ENCODE measurements at places on chromosomes 4 and X. TPM values are rescaled to one million over a fixed set of nuclear protein-coding genes. Genes with fewer than 3 reads are reported as not detected.
A peak's percentile ranks its signal among the peaks of the same experiment; 100 is the strongest.

- no peaks in the 10 kb centered on the region for H3K4me1 ChIP-seq
- no peaks in the 10 kb centered on the region for H3K27me3 ChIP-seq
Observed at GRCh38 chr4:110196871-110197528, 1.4 kb downstream of the ELOVL6 start.

DNA sequence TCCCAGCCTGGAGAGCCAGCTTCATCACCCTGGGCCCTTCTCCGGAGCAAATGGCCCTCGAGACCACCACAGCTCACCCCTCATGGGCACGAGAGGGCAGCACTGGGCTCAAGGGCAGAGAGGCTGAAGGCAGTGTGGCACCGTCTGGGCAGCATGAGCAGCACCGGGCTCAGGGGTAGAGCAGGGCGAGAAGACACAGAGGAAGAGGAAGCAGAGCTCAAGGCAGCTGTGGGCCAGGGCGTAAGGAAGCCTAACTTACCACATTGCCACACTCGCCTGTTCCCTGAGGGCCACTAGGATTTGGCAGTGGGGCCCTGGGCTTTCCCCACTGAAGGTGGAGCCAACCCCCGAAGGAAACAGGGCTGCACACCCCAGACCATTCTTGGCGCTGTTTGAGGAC, 15.5 kb downstream of the ZNF185 start:
- no peak overlapping the region for H3K4me3 ChIP-seq
- no peaks in the 10 kb centered on the region for H3K36me3 ChIP-seq
- H3K27me3 ChIP-seq: no peaks in the 10 kb centered on the region
- H3K27ac ChIP-seq: no peak overlapping the region

- DNase-seq: no peak
- peaks cover 58% of the 10 kb centered on the region for H3K4me1 ChIP-seq
- peak overlapping the region; percentile 89 for H3K27ac ChIP-seq
- no peak overlapping the region for H3K4me3 ChIP-seq
Observed at GRCh38 chr4:3207531-3208037, 41.4 kb upstream of the MSANTD1 start.

DNA sequence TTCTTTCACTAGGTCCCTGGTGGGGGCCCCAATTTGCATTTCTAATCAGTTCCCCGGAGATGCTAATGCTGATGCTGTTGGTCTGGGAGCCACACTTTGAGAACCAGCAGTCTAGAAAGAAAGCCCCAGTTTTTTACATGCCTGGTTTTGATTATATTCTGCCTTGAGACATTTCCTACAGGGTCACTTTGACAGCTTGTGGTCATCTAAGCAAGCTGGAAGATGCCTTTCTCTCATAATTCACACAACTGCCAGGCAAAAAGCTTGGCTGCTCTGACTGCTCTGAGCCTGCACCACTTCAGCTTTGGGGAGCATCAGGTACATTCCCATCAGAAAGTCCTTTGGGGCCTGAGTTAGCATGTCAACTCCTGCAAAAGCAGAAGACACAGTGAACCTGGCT, 5.9 kb upstream of the PLAC1 start:
- H3K4me3 ChIP-seq: no peak overlapping the region

- DNase-seq: no peak
- H3K4me3 ChIP-seq: no peak overlapping the region
- H3K27ac ChIP-seq: no peak overlapping the region
- no peaks in the 10 kb centered on the region for H3K36me3 ChIP-seq
- H3K4me1 ChIP-seq: no peaks in the 10 kb centered on the region
Observed at GRCh38 chr4:169117591-169118081, 107.6 kb upstream of the CBR4 start.

Gene CTPS2
- 8.9 TPM for total RNA-seq

- no peaks in the 10 kb centered on the region for H3K27me3 ChIP-seq
- H3K27ac ChIP-seq: no peak overlapping the region
- DNase-seq: no peak
- no peak overlapping the region for H3K4me3 ChIP-seq
Observed at GRCh38 chr4:41424522-41424921, 113.4 kb upstream of the LIMCH1 start.

DNA sequence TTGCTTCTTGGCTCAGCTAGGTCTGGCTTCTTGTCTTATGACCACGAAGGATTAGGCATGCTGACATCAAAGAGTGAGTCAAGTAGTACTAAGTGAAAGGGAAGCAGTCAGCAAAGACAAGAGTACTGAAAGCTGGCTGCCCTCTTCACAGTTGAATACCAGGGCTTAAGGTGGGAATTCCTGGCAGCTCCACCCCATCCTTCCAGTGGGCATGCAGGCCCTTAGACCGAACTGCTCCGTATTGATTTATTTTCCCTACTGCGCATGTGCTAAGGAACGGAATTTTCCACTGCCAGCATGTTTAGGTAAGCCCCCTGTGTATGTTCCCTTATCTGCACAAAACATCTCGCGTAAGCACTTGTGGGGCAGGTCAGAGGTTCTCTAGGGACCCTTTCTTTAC, 2320.1 kb downstream of the ARAP2 start:
- H3K27me3 ChIP-seq: no peaks in the 10 kb centered on the region
- no peak for DNase-seq
- no peak overlapping the region for H3K27ac ChIP-seq
